Hippocampal formation (tissue), 2 donors: ENCODE measurements at places on chromosomes 4 and X.
A peak's percentile ranks its signal among the peaks of the same experiment; 100 is the strongest.

DNA sequence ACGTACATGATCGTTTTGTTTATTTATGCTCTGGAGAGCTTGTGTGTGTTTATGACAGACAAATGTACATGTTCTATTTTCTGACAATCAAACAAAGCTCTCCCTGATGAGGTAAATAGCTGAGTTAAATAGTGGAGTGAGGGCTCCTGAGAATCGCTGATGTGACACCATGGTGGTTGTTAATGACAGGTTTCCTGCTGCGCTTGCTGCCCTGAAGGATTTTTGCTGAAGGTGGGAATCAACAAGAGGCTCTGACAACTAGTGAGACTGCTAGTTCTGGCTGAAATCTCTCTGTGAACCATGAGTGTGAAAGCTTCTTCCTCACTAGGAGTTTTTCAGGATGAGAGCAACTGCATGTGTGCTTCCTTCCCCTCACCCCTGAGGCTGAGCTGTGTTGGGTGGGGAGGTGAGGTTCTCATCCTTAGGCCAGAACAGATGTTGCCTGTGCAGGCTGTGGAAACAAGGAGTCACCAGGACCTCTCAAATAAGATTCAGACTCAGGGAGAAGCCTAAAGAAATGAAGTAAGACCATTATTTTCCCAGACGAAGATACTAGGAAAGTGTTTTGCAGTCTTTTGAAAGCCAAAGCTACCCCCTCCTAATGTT lies 173.4 kb upstream of the JADE1 start:
- DNase-seq, result no peak

DNA sequence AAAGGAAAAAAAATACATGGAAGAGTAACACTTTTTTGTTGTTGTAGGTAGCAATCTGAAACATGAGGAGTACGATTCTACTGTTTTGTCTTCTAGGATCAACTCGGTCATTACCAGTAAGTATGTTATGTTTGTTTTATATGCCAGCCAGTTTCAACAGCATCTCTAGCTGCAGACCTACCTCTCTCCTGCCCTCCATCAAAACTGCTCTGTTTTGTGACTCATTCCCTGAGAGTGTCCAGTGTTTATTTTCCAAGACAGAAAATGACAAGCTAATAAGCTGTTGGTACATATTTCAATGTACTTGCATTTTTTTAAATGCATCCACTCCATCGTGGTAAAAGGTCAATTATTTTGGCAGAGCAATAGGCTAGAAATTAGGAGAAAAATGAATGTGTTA lies 347 bp downstream of the AMTN start:
- DNase-seq, result no peak

DNA sequence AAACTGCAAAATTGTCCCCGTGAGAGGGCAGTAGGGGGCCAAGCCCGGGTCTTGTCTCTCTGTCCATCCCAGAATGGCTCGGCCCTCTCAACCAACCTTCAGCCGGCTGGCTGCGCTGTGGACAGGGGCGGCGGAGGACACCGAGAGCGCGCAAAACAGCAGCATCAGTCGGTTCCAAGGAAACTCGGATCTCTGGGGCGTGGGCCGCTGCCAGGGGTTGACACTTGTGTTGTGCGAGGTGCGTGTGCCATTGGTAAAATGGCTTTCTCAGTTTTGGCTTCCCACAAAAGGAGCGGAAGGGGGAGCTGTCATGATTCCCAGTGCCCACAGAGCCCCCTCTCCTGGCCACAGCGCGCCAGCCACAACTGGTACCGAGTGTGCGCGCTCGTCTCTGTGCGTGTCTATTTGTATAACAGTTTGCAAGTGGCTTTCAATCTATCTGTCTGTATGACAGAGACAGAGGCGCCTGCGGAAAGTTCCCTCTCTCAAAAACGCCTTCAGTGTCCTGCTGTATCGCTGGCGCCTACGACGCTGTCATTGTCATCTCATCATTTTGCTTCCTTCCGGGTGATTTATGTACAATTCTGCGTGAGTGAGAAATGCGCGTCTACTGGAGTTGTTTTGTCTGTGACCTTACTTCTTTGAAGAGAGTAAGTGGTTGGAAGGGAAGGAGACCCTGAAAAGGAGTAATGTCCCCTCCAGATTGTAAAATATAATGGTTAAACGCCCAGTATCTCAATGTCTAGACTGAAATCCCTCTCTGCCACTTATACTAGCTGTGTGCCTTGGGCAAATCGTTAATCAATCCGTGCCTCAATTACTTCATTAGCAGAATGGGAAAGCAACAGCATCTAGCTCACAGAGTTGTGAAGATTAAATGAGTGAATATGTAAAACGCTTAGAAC lies 1.8 kb downstream of the DKK2 start:
- DNase-seq, result peak; percentile 49

DNA sequence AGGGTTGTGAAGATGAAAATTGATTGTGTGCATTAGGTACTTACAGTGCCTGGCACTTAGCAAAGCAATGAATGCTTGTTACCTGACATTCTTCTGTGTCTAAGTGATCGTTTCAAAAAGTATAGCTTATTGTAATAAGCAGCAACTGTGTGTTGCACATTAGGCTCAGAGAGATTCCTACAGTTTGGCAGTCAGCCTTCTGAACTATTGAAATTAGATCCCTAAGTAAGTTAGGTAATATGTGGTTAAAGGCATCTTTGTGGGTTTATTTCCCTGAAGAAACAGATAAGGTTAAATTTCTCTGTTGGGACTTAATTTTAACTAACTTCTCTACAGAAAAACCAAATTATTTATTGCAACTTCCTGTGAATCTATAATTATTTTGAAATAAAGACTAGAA lies 93.4 kb downstream of the REPS2 start:
- no peak for DNase-seq

DNA sequence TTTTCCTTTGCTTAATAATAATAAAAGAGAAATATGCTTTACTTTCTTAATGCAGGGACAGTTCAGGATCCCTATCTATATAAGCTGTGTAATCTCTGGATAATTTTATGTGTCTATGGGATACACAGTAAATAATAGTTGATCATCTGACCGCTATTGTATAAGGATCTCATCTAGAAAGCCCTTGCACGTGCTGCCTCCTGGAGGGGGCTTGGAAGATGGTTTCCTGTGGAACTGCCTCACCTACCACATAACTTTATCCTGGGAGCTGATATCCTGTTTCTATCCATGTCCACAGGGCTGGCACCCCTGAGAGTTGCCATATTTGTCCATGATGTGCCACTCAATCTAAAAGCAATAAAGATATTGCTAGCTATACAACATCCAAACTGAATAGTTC lies 139.3 kb upstream of the FRMPD4 start:
- DNase-seq, result no peak

DNA sequence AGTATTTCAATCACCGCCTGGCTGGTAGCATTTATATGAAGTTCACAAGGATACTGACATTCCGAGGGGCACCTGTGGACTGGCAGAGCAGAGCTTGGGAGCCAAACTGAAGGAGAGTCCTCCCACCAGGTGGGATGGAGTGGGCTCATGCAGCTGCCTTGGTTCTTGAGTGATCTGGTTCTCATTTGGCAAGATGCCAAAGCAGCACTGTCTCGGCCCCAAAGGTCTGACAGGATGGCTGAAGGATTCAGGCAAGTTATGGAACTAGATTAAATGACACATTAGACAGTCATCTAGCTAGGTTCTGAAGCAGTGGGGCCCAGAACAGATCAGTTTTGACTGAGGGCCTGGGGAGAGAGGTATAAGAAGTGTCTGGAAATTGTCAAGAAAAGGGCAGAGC lies 3.2 kb downstream of the FGF16 start:
- no peak for DNase-seq

- DNase-seq, result no peak
Measured at GRCh38 chr4:158020176-158020575, 152.6 kb downstream of the GASK1B start.

DNA sequence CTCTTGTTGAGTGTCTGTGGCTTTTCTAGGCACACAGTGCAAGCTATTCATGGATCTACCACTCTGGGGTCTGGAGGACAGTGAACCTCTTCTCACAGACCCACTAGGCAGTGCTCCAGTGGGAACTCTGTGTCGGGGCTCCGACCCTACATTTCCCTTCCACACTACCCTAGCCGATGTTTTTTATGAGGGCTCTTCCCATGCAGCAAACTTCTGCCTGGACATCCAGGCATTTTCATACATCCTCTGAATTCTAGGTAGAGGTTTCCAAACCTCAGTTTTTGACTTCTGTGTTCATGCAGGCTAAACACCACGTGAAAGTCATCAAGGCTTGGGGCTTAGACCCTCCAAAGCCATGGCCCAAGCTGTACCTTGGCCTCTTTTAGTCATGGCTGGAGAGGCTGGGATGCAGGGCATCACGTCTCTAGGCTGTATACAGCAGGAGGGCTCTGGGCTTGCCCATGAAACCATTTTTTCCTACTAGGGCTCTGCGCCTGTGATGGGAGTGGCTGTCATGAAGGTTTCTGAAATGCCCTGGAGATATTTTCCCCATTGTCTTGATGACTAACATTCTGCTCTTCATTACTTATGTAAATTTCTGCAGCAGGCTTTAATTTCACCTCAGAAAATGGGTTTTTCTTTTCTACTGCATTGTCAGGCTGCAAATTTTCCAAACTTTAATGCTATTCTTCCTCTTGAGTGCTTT lies 249.8 kb upstream of the CPEB2 start:
- no peak for DNase-seq

- no peak for DNase-seq
Measured at GRCh38 chr4:145177511-145177905, 2.9 kb downstream of the OTUD4 start.

DNA sequence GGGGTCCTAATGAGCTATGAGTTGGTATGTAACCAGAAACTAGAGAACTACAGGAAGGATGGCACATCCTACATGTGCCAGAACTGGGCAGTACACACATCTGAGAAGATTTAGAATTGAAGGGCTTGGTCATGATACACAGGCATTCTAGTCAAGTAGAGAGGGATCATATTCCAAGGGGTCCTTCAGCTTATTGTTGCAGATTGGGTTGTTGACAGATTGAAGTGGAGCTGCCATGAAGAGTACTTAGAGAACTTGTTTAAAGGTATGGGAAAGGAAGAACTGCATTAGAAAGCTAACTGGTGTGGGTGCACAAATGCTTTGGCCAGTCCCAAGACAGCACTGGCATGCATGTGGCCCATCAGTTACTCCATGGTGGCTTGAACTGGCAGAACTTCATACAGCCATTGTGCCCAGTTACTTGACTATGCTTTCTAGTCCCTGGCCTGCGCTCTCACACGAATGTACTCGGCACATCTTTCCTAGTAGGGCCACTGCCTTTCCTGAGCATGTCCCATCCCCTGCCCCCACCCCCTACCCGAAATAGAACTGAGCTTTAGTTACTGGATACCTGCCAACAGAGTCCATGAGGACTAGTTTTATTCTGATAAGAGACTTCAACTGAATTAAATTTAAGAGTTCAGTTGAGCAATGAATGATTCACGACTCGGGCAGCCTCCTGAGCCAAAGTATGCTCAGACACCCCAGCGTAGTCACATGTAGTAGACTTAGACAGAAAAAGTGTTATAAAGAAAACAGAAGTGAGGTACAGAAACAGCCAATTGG lies 64.0 kb downstream of the CCNG2 start:
- DNase-seq, result no peak

DNA sequence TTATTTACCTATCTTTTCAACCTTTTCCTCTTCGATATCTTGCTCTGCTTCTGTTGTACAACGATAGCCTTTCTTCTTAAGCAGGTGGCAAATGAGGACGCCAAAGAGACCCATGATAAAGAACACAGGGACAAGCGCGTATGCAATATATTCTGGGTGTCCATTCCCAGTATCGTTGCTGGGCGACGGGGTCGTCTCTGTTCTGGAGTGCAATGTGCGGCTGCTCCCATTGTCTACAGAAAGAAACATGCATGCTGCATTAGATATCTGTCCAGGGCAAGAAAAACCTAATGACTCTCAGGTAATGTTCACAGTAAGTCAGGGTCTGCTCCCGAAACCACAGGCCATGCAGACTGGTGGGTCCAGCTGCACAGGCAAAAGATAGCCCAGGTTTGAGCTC lies 36.9 kb downstream of the RELL1 start:
- no peak for DNase-seq

DNA sequence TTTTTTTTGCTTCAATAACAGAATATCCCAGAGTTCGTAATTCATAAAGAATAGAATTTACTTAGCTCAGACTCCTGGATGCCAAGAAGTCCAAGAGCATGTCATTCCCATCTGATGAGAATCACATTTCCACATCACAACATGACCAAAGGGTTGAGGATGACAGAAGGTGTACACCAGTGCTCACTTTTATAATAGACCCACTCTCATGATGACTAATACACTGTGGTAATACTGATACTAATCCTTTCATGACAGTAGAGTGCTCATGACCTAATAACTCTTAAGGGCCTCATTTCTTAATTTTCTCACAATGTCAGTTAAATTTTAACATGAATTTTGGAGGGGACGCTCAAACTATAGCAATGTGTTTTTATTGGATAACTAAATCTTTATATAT lies 69.2 kb downstream of the ZNF732 start:
- DNase-seq, result no peak

DNA sequence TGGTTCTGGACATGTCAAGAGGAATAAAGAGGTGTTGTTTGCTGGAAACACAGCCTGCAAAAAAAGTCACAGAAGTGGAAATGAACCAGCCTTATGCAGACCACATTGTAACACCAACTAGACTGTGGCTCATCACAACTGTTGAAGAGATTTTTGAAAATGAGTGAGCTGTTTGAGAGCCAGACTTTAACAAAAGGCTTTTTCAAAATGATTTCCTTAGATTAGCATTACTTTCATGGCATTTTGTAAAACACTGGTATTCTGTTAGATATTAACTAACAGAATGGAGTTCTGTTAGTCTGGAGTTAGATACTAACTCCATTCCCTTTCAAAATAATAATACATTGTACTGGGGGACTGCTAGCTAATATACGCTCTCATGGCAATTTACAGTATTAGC lies 60.6 kb upstream of the GABRA2 start:
- DNase-seq, result no peak

GRCh38 chrX:120726294-120726693 lies 96.4 kb upstream of the C1GALT1C1 start:
- DNase-seq, result no peak

DNA sequence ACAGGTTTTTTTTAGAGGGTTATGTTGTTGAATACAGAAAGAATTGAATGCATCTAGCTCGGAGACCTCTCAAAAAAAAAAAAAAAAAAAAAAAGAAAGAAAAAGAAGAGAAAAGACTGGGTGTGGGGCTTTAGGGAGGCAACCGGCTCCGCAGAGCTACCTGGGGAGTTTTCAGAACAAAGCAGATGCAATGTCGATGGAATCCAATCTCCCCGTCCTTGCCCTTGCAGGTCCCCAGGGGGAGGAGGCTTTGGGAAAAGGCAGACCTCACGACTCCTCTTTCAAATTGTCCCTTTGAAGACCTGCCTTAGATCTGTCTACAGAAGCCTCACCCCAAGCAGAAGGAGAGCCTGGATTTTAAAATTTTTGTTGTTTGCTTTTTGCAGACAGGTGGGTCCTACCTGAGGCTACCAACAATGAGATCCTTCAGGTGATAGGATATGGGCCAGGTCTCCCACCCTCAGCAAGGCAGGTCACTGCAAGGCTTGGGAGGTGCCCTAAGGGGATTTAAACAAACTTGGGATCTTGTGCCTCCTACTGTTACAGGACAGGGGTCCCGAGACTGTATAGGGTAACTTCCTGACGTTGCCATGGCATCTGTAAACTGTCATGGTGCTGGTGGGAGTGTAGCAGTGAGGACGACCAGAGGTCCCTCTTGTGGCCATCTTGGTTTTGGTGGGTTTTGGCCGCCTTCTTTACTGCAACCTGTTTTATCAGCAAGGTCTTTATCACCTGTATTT lies 75.2 kb upstream of the PRKX start:
- DNase-seq, result no peak
